Cerebellum (tissue), 4 donors: ENCODE measurements at places on chromosomes 12 and 14. TPM values are rescaled to one million over a fixed set of nuclear protein-coding genes. Genes with fewer than 3 reads are reported as not detected.

SERPINA9 gene
- not detected for total RNA-seq

PSMB5 gene
- total RNA-seq: 74.6 TPM

REP15 gene
- 0.82 TPM for total RNA-seq

SMOC1 gene
- 83.4 TPM for total RNA-seq

HOXC10 gene
- total RNA-seq: not detected

AQP2 gene
- not detected for total RNA-seq

ELK3 gene
- total RNA-seq: 6.5 TPM

PPP1R1A gene
- 12.8 TPM for total RNA-seq
